ENCODE measurements at places on chromosomes 2 and 18.

- DNase-seq, result no peak
Observed at GRCh38 chr2:97935719-97936161, 60.0 kb downstream of the TMEM131 start.

GRCh38 chr2:47198985-47199451 is 43.9 kb upstream of the STPG4 start:
- no peak for DNase-seq

- no peak for DNase-seq
Observed at GRCh38 chr18:60053747-60054304, 154.0 kb downstream of the PMAIP1 start.

DNA sequence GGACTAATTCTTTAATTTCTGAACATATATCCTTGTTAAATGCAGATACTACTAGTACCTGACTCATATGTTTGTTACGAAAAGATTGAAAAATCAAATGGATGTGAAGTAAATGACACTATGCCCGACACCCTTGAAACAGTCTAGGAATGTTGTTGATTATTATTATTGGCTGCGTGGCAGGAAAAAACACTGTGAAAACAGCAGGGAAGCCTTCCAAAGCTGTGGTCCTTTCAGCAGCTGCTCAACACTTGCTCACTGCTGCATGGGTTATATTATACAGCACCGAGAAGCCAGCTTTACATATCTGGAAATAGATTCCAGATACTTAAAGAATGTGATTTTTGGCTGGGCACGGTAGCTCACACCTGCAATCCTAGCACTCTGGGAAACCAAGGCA is 26.5 kb downstream of the CRYGD start:
- no peak for DNase-seq

DNA sequence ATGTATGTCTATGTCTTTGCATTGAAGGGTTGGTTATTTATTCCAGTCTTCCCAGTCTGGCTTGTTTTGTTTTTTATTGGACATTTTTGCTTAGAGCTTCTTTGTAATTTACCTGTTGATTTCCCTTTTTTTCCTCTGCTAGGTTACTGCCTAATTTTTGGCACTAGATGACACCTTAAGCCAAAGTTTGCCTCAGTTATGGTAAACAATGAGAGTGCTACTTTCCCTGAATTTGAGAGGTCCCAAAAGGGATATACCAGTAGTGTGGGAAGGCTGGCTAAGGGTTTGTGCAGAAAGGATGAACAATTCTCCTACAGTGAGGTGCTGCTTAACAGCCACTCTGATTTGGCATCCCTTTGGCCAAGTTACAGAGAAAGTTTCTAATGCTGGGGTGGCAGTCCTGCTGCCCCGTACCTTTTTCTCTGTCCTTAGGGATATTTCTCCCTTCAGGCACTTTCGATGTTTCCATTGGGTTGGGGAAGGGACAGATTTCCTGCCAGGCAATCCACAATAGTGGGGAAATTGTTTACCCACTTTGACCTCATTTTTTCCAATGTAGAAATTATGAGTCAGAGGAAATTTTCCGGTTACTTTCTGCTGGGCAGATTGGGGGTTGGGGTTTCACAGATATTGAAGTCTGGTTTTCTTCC is 354.9 kb downstream of the PTPRM start:
- DNase-seq, result no peak

DNA sequence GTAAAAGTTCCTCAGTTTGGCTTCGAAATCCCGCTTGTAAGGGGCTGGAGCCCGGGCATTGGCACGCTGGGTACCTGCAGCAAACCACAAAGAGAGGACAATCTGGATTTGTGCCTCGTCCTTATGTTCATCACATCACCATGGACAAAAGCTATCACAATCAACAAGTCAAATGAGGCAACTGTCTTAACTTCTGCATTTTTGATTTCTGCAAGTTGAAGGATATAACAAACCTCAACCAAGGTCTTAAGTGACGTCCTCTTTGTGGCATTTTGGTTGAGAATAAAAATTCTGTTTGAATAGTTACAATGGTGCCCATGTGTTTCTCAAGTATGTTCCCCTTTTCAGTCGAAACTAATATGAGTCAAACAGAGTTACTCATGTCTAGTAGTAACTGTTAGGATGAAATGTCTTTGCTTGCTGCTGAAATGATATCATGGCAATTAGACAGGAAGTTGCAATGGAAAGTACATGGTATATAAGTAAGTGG is 70.8 kb upstream of the STK17B start:
- DNase-seq, result no peak

DNA sequence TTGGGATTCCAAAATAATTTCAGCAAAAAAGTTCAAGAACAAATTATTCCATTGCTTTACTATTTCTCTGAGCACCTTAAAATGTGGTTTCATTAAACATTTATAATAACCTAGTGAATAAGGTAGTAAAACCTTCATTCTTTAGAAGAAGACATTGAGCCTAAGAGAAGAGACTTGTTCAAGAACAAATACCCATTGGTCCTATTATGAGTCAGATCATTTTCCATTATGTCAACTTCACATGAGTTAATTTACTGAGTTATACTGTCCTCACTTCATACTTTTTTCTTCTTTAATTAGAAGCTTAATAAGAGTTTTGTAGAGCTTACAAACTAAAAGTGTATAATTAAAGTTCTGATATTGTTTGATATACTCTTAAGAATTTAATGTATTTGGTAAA is 5.5 kb downstream of the ANKRD62 start:
- DNase-seq, result no peak

- DNase-seq, result no peak
Observed at GRCh38 chr2:39107156-39107555, 13.7 kb downstream of the SOS1 start.

- no peak for DNase-seq
Observed at GRCh38 chr2:38526195-38526594, 76.5 kb downstream of the HNRNPLL start.

DNA sequence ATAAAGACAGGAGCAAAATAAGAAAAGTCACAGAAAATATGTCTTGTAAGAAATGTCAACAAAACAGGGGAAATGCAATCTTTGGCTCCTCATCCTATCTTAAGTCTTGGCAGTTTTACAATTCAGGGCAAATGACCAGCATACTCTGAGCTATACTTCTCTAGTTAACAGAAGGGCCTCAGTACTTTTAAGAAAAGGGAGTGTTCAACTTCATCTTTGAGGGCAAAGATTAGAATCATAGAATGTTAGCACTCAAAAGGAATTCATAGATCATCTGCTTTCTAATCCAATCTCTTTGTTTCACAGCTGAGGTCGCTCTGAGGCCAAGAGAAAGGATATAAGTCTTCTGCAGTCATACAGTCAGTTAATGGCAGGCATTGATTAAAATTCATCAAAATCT is 174.0 kb upstream of the NT5C1B start:
- DNase-seq, result no peak

Data from stimulated activated CD8-positive, alpha-beta memory T cell treated with anti-CD3 and anti-CD28 coated beads, Interleukin-4, amount 100 ng/mL, for 1 hour (primary cell).